ENCODE measurements at places on chromosomes 2 and 18.

GRCh38 chr2:240785424-240786335, 34.3 kb downstream of the KIF1A start:
- DNase-seq, result no peak

DNA sequence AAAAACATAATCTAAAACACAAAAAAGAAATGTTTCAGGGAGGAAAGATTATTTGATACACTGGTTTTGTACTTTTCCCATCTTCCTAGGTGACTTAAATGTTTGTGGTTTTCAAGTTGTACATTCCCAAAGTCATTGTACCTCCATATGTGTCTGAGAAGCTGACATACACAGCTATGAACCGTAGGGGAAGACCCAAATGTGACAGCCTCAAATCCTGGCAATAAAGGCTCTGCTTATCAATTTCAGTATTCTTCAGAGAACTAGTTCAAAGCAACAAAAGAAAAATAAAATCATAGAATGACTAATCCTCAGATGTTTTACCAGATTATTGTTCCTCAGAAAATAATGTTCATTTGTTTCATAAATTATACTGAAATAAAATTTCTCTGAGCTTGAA, 2.5 kb downstream of the DYNC2LI1 start:
- no peak for DNase-seq

DNA sequence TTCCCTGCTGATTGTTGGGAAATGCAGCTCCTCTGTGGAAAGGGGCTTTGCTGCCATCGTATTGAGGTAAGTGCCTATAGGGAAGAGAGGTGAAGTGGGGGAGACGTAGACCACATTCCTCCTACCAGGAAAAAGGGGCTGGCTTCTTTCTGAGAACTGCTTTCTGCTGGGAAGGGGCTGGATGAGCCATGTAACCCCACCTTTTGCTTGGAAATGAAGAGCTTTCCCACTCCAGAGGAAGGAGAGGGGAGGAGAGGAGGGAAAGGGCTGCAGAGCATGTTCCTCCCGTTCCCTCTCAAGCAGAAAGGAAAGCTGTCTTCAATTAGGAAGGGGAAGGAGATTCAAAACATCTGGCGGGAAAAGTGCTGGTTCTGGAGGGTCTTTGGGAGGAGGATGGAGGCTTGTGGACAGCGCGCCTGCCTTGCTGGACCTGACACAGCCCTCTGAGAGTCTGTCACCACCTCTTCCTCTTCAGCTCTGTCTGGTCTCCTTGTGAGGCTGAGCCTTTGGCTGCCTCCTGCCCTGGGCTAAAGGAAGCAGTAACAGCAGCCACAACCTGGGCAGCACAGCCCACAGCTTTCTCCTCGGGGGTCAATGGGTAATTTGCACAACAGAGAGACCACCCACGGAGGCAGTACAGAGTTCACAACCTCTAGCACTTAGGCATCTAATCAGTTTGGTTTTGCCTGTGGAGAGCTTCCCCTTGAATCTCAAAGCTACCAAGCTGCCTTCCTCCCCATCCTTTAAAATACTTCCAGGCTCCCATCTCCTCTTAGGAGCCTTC, 410.0 kb upstream of the TNP1 start:
- no peak for DNase-seq

DNA sequence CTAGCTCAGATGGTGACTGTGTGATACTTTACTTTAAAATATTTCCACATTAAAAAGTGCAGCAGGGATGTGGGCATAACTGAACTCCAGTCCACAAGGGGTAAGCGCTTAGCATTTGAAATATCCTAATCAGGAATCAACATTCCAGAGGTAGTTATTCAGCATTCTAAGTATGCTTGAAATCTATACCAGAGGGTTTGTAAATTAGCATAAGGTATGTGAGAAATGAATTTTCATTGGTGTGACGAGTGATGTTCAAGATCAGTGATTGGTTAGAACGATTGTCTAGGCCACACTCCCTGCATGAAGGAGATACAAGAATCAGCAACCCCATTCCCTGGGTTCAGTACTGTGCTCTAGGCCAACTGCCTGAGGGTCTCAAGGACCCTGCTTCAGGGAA, 42.6 kb downstream of the MAPK4 start:
- DNase-seq, result no peak

DNA sequence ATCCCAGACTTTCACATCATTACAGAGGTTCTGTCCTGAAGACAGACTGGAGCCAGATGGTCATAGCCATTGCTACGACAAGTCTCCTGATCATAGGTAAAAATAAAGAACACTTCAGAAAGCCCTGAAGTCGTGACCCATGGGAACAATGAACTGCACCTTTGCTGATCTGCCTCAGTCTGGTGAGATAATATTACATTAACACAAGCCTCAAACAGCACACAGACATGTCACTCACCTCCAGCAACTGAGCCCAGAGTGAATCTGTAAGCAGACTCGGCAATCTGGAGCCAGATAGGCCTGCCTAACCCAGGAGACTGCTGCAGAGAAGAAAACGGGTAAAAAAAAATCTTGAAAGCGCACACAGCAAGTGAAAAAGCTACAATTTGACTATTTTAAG, 79.2 kb downstream of the SLC25A12 start:
- no peak for DNase-seq

DNA sequence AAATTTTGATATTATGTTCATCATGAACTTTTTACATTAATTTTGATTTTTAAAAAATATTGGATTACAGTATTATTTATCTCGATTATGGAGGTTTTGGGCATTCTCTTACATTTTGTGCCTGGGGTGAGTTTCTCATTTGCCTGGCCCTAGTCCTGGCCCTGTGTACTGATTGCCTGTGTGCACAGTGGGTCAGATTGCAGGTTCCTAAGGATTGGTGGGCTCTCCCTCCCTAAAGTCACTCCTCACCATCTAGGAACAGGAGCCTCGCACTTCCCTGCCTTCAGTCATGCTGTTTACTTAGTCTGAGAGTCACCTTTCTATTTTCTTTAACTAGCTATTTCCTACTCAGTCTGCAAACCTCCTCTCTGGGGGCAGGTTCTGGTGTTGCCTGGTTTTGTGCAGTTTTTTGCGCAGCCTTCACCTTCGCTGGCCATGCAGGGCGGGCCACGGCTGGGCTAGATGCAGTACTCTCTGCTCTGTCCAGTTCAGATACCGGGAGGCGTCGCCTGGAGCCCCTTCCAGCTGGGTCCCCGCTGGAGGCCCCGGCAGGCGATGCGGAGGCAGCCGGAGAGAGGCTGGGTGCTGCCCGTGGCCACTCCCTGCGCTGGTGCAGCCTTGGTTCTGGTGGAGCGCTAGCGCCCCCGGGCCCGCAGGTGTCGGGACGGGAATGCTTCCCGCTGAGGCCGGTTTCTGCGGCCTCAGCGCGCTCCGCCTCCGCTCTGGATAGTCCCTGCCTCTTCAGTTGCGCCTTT, 23.3 kb upstream of the MC5R start:
- peak; percentile 52 for DNase-seq

GRCh38 chr2:24336811-24337210, 23.5 kb downstream of the ITSN2 start:
- no peak for DNase-seq

DNA sequence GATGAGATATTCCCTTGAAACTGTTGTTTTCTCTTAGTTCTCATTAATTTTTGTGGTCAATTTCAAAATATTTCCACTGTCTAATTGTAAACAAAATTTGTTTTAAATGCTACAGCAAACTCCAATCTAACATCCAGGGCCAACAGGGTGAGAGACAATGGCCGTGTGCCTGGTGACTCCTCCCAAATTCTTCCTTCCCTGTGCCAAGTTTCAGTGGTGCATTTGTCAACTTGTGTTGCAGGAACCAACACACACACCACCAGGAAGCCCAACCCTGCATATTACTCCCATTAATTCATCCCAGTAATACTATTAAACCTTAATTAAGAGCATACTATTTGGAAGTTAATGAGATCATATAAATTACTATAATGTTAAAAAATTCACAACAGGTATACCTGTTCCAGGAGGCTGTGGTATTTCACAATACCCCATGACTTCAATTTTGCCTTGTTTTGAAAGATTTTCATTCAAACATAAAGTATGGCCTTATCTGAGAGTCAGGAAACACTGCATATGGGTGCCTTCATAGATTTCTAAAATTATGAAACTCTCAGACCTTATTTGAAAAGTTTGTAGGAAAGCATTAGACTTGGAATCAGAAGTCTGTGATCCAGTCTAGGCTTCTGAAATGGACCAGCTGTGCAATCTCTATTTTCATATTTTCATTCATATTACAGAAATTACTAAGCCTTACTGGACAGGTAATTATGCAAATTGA, 1.1 kb downstream of the SERPINB2 start:
- peak; percentile 56 for DNase-seq

GRCh38 chr2:176128982-176129796, at the start of gene HOXD8:
HOXD8 (plus strand) TSS chr2:176129705; CDS start chr2:176130367, 662 bp downstream.
- DNase-seq, result no peak

DNA sequence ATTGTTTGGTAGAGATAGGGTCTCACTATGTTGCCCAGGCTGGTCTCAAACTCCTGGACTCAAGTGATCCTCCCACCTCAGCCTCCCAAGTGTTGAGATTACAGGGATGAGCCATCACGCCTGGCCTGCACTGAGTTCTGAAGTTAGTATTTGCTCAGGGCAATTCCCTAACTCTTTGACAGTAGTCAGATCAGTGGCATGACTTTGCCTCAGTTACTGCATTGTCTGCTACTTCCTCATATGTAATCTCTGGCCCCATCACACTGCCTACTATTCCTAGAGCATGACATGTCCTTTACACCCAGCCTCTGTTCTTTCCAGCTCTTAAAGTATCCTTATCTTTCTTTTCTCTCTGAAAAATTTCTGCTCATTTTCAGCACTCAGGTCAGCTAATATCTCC, 193.5 kb downstream of the LDLRAD4 start:
- DNase-seq, result no peak

- DNase-seq, result peak; percentile 14
These were observed 2.8 kb downstream of the ZCCHC2 start for GRCh38 chr18:62525608-62526007.

GRCh38 chr18:62448426-62448825, 74.4 kb upstream of the ZCCHC2 start:
- DNase-seq, result no peak

DNA sequence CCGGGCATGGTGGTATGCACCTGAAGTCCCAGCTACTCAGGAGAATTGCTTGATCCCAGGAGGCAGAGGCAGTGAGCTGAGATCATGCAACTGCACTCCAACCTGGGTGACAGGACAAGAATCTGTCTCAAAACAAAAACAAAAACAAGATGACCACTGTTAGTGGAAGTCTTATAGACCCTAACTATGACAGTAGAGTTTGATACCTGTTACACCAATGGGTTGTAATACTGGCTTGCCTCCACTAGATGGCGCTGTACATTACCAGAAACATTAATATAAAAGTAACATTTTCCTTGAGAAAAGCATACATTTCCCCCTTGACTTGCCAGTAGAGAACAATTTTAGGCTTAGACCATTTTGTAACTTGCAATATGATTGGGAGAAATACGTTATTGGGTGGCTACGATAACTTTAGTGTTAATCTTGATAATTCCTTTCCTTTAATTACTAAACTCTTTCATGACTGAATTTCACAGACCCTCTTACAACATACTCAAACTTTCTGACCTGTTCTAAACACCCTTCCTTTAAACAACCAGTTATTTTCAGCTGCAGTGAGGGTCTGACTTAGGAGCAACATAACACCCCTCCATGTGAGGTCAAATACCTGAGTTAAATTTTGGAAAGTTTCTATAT, 19.5 kb downstream of the SLC25A52 start:
- DNase-seq, result peak; percentile 59

DNA sequence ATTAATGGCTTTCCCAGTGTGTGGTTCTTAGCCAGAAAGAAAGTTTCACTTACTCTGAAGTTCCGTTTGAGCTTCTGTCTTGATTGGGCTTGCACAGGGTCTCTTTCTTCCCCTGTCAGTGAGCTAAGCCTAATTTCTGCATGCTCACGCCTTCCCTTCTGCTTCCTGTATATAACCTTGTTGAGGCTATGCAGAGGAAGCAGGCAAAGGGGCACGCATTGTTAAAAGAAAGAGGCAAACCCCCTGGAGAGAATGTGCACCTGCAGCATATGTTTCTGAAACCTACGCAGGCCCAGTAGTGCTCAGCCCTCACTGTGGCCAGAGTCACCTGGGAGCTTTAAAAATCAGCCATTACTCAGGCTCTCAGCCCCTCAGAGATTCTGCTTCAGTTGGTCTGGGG, 14.5 kb upstream of the PLA2R1 start:
- no peak for DNase-seq

GRCh38 chr18:48475635-48476549, 62.9 kb upstream of the CTIF start:
- peak; percentile 71 for DNase-seq

GRCh38 chr18:44859263-44859662, 178.6 kb downstream of the SETBP1 start:
- DNase-seq, result no peak

DNA sequence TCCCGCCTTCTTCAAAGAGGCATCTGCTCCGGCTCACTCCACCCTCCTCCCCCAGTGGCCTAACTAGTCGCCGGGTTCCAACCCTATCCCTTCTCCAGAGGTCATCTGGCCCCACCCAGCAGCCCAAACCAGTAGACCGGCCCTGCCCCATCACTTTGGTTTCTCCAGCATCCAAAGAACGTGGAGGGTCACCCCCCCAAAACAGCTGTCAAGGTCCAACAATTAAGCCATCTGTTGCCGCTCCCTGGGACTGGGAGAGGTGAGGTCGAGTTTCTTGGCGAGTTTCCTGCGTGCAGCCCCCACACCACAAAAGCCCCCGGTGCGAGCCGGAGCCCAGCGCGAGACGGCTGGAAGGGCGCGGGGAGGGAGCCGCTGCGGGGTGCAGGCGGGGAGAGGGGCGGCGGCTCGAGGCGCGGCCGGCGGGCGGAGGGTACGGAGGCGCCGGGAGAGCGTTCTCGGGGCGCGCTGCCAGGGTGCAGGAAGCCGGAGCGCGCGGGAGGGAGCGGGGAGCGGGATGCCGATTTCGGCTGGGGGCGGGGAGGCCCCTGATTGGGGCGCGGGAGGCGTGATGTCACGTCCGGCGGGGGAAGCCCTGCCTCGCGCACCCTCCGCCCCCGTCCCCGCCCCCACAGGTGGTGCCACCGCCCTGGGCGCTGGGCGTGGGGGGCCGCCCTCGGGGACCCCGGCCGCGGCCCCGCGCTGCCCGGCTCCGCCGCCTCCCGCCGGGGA, 571 bp upstream of the GPC1 start:
- peak; percentile 92 for DNase-seq

DNA sequence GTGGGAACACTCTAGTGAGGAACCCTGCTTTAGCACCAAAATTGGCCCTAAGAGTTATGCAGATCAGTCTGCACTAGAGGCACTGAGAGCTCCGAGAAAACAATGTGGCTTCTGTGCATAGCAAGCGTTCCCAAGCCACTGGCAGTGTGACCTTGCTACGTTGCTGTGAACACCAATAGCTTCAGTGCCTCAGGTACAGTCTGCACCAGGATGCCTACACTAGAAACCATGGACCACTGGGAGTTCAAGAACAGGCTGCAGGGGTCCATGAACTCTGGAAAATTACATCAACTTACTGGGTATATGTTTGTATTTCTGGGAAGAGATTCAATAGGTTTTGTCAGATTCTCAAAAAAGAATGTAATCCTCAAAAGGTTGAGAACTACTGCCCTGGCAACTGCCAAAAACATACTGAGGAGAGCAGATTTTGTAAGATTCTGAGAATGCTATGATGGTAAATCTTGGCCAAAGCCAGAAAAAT, 18.3 kb upstream of the SP3 start:
- no peak for DNase-seq
